OCI-M1 (cell line): ENCODE measurements at places on chromosomes 12 and 14.

GRCh38 chr12:81757731-81758365 lies 1.3 kb downstream of the PPFIA2 start:
- DNase-seq, result no peak

DNA sequence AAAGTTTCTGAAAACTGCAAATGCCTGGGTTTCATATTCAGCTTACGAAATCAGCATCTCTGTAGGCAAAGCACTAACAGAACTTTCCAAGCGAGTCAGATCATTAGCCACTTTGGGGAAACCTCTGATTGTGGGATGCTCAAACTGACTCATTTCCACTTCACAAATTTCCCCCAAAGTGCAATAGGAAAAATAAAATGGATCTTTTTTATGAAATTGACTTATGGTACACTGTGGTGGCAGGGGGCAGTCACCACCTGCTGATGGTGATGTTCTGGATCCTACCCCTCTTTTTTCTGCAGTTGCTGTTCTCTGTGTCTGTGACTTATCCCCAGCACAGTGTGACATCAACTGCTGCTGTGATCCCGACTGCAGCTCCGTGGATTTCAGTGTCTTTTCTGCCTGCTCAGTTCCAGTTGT lies 5.6 kb downstream of the TCTN1 start:
- peak; percentile 24 for DNase-seq

DNA sequence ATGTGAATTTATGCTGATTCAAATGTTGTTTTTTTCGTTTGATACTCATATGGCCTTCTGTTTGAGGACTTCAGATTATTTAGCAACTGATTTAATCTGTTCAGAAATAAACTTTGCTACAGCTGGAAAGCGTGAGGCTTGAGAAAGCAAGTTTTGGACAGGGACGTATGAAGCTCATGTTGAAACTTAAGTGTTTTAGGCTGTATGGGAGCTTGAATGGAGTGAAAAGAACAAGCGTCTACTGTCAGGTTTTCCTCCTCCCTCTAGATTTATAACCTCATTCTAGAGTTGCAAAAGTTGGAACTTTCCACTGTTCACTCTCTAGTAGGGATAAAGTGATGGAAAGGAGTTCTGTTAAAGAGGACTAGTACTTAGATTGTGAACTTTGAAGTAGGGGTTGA lies 1.0 kb downstream of the PRPF39 start:
- peak; percentile 41 for DNase-seq

GRCh38 chr14:84686550-84686949 lies 843.4 kb upstream of the FLRT2 start:
- DNase-seq, result peak; percentile 1

- no peak for DNase-seq
Observed at GRCh38 chr14:32080001-32080510, 3.0 kb downstream of the ARHGAP5 start.

- DNase-seq, result no peak
Observed at GRCh38 chr14:51513281-51513680, 138.4 kb upstream of the FRMD6 start.

- no peak for DNase-seq
Observed at GRCh38 chr14:22689199-22689598, 45.0 kb upstream of the OR6J1 start.

- no peak for DNase-seq
Observed at GRCh38 chr12:92206596-92206995, 61.0 kb upstream of the BTG1 start.

DNA sequence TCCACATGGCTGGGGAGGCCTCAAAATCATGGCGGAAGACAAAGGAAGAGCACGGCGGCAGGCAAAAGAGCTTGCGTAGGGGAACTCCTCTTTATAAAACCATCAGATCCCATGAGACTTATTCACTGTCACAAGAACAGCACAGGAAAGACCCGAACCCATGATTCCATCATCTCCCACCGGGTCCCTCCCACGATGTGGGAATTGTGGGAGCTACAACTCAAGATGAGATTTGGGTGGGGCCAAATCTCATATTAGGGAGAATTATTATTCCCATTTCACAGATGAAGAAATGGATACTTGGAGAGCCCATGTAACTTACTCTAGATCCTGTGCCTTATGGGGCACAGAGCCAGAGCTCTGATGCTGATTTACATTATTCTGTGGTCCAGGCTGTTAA lies 322.6 kb downstream of the PCNX1 start:
- no peak for DNase-seq

DNA sequence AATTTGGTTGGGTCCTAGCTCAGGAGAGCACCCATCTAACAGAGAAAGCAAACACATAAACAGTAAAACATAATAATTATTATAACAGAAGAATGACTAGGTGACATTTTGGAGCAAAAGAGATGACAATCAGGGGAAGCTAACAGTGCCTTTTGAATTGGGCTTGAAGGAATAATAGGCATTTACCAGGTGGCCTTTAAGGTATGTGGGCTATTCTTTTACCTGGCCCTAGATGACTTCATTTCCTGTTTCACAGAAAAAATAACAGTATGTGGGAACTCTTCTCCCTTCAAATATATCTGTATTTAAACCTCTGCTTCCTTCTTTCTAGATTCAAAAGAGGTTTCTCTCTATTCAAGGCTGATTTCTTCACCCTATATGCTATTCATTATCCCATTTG lies 3.8 kb downstream of the IRAK4 start:
- DNase-seq, result no peak

GRCh38 chr12:25728056-25728595 lies 175.0 kb upstream of the LMNTD1 start:
- DNase-seq, result no peak

DNA sequence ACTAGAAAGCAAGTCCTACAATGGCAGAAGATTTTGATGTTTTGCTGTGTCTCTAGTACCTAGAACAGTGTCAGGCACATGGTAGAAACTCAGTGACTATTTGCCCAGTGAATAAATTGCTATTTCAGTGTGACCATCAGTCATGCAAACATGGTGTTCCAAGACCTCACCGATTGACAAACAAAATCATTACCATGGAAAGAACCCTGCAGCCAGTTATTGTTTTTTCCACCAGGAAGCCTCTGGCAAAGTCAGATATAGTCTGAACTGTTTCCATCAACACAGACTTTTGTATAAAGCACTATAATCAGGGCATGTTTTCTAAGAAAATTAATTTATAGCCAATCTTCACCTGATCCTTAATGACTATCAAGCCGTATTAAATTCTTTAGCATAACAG lies 97.3 kb upstream of the RASSF8 start:
- DNase-seq, result no peak

- no peak for DNase-seq
Observed at GRCh38 chr12:115638733-115639647, 638.5 kb downstream of the MED13L start.

GRCh38 chr12:128786741-128787391 lies 36.9 kb downstream of the SLC15A4 start:
- DNase-seq, result no peak

DNA sequence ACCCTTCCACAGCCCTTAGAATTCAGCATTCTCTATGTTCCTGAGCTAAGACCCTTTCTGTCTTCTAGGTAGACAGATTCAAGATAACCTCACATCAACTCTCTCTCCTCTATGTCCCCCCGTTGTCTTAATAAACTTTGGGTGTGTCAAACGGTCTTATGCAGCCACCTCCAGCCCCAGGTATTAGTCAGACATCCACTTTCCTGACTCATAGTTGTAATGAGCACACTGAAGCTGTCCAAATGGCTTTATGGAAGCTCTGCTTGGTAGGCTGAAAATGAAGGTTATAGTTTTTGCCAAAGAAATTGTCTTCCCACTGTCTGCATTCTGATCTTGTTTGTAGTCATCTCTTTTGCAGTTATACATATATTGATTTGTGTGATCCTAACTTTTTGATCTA lies 482.0 kb downstream of the RMST start:
- no peak for DNase-seq

- no peak for DNase-seq
Observed at GRCh38 chr14:49880267-49881064, 12.4 kb upstream of the ARF6 start.

GRCh38 chr12:127811988-127812387 lies 455.0 kb upstream of the TMEM132C start:
- no peak for DNase-seq
